ENCODE measurements at places on chromosomes 12 and 14.
A peak's percentile ranks its signal among the peaks of the same experiment; 100 is the strongest.

DNA sequence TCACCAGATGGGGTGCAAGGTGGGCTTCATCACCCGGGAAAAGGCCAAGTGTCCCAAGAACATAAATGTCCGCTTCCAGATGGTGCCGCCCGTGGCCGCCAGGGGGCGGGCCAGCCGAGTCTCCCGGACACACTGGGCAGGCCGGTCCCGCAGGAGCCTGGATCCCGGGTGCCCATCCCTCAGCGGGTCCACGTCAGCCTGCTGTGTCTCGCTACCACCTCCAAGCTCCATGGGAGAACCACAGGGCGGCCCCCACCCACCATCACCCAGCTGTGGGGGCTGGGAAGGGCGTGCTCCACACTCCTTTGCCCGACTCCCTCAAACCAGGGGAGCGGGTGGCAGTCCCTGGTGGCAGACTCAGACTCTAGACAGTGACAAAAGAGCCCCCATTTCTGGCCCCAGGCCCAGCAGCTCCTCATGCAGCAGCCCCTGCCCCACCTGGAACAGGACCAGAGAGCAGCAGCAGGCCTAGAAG lies 22.0 kb upstream of the NUDT14 start:
- DNase-seq: peak; percentile 65

DNA sequence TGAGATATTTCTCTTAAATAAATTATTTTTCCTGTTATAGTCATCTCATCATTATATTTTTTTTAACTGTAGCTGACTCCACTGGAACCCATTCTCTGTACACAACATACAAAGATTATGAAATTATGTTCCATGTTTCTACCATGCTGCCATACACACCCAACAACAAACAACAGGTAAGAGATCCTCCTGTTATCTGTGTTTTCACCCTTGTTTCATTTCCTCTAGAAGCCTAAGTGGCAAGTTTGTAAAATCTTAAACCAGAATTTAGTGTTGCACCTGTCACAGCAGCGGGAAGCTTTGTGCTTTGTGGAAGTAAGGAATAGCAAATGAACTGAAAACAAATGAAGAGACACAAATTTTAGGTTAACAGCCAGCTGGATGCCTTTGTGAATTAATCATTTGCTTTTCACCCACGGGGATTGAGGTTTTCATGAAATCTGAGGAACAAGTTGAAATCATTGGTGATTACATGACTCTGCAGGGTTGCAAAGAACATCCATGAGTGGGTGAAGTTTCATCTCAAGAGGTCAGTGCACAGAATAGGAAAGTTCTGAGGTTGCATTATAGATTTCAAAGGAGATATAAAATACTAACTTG lies 273.9 kb upstream of the RGS6 start:
- peak; percentile 41 for DNase-seq

- DNase-seq: no peak
Measured at GRCh38 chr12:774051-774614, 21.8 kb downstream of the WNK1 start.

DNA sequence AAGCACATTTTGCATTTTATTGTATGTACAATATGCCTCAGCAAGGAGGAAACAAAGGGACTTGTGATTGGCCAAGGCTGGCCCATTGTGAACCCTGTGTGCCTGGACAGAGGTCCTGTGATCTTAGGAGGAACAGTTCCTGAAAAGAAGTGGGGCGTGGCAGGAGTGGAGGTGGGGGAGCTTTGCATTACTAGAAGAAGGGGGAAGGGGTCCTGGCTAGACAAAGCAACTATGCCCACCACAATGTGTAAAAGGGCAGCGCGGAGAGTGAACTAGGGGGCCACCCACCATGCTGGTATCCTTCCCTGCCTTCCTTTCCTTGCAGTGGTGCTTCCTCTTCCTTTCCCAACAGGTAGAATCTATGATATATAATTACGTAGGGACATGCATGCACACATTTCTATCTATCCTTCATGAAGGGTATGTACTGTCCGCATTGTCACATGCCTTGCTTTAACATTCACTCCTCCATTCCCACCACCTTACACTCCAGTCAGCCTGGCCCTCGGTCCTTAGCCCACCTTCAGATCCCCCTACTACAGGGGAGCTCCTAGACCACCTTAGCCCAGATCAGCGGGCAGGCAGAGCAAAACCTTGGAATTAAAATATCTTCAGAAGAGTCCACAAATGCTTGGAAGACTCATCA lies 12.5 kb downstream of the KRT8 start:
- DNase-seq: no peak

- no peak for DNase-seq
Measured at GRCh38 chr12:65432651-65433050, 154.2 kb downstream of the MSRB3 start.

GRCh38 chr12:79592865-79593264 lies 97.9 kb downstream of the PAWR start:
- no peak for DNase-seq

DNA sequence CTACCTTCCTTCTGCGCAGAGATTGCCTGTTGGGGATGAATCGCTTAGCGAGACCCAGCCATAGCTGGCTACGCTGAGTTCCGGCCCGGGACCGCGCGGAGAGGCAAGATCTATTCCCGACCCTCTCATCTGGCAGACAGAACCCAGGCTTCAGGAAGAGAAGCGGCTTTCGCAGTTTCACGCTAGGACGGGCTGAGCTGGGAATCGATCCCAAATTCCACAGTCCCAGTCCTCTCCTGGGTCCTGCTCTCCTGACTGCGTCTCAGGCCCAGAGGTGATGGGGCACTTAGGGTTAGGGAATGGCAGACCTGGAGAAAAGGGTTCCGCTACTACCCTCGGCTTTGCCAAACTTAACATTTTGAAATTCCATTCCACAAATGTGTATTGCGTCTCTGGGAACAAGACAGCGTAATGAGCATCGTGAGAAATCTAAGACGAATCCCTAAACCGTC lies 2.8 kb downstream of the PTPN21 start:
- DNase-seq: peak; percentile 19

DNA sequence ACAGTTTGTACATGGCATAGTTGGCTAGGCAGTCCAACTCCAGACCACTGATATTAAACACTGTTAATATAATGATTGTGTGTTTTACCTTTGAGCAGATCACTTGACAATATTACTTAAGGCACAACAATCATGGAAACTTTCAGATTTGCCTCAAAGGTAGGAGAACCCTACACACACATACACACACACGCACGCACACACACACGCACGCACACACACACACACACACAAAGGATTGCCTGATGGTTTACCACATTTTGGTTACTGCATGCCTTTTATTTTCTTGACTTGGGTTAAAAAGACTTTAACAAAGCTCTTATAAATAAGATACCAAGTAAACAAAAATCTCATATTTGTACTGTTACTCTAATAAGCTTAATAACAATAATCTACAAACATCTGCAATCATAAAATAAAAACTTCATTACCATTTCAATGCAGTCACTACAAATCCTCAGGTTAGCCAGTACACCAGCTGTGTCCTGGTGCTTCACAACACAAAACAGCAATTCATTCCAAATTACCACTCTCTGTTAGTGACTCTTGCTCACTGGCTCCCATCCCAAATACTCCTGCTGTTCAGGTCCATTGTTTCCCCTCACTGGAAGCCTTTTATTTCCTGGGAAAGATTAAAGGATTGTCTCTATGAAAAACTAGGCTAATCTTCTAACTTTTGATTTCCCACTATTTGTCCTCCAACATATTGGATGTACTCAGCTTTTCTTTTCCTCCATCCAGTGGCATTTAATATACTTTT lies 175.2 kb upstream of the ATP2B1 start:
- DNase-seq: no peak
